ENCODE measurements at places on chromosomes 7 and 10. TPM values are rescaled to one million over a fixed set of nuclear protein-coding genes. Genes with fewer than 3 reads are reported as not detected.

DNA sequence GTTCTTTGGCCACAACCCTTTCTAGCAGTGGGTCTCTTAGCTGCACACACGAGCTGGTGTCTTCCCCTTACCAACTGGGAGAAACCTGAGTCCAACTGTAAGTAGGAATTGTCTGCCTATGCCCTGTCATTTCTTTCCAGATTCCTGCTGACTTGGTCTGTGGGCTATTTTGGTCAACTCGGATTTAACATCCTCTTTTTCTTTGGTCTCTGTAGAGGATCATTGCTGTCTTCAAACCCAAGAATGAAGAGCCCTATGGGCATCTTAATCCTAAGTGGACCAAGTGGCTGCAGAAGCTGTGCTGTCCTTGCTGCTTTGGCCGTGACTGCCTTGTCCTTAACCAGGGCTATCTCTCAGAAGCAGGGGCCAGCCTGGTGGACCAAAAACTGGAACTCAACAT, 10.3 kb downstream of the PI4K2A start:
- peaks cover 9% of the 10 kb centered on the region for H3K36me3 ChIP-seq
- H3K4me1 ChIP-seq = peaks cover 11% of the 10 kb centered on the region
- no peaks in the 10 kb centered on the region for H3K27me3 ChIP-seq

GRCh38 chr7:104983076-104983577, 30.9 kb upstream of the KMT2E start:
- peak overlapping the region; percentile 70 for H3K4me3 ChIP-seq
- peaks cover 58% of the 10 kb centered on the region for H3K4me1 ChIP-seq
- no peak for DNase-seq

The PDLIM1 gene
- 233 TPM for total RNA-seq

The ACSM6 gene
- not detected for total RNA-seq

The LFNG gene
- total RNA-seq = 10.0 TPM

Data from heart left ventricle (tissue), 16 donors.